ENCODE measurements at places on chromosomes 4 and X. TPM values are rescaled to one million over a fixed set of nuclear protein-coding genes. Genes with fewer than 3 reads are reported as not detected.

- no peaks in the 10 kb centered on the region for H3K4me1 ChIP-seq
- H3K36me3 ChIP-seq = no peaks in the 10 kb centered on the region
- H3K27ac ChIP-seq = no peak overlapping the region
Measured at GRCh38 chrX:12901486-12901885, 4.9 kb upstream of the TLR8 start.

DNA sequence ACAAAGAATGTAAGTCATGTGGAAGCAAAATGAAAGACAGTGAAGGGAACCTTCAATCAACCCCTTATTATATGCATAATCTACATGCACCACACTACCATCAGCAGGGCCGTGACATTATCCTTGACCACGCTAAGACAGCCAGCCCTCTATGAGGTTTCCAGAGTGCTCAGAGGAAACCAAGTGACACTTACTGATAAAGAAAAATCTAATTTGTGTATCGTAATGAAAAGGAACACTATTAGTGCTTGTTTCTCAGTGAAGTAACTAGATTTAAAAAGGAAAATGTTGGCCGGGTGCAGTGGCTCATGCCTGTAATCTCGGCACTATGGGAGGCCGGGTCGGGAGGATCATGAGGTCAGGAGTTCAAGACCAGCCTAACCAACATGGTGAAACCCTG, 56.4 kb downstream of the ABCG2 start:
- H3K27me3 ChIP-seq = no peaks in the 10 kb centered on the region
- no peaks in the 10 kb centered on the region for H3K36me3 ChIP-seq
- no peak for DNase-seq
- H3K4me1 ChIP-seq = no peaks in the 10 kb centered on the region

- H3K27ac ChIP-seq = no peak overlapping the region
- H3K4me3 ChIP-seq = no peak overlapping the region
- H3K4me1 ChIP-seq = no peaks in the 10 kb centered on the region
- DNase-seq = no peak
Measured at GRCh38 chr4:125111323-125111722, 203.4 kb upstream of the FAT4 start.

DNA sequence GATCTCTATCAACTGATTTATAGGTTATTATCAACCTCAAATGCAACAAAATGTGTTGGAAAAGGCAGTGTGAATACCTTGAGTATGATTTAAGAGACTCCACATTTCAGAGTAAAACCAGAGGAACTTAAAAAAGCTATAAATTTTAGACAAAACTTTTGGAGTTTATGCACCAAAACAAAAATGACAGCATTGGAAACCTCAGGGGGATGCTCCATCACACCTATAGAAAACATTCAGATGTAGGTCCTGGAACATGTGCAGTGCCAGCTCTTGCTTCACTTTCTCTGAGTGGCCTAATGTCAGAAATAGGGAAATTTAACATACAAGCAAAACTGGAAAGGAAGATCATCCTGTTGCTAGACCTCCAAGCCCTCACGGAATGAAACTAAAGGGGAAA, 5.8 kb upstream of the VEGFC start:
- H3K36me3 ChIP-seq = no peaks in the 10 kb centered on the region
- DNase-seq = no peak
- no peaks in the 10 kb centered on the region for H3K27me3 ChIP-seq
- H3K4me3 ChIP-seq = no peak overlapping the region
- H3K4me1 ChIP-seq = no peaks in the 10 kb centered on the region
- no peak overlapping the region for H3K27ac ChIP-seq

GRCh38 chr4:34181311-34181841, 2062.9 kb downstream of the ARAP2 start:
- DNase-seq = no peak
- no peak overlapping the region for H3K4me3 ChIP-seq

- DNase-seq = no peak
- H3K27me3 ChIP-seq = no peaks in the 10 kb centered on the region
- no peak overlapping the region for H3K4me3 ChIP-seq
- no peak overlapping the region for H3K27ac ChIP-seq
Measured at GRCh38 chr4:110787109-110787508, 164.2 kb upstream of the PITX2 start.

DNA sequence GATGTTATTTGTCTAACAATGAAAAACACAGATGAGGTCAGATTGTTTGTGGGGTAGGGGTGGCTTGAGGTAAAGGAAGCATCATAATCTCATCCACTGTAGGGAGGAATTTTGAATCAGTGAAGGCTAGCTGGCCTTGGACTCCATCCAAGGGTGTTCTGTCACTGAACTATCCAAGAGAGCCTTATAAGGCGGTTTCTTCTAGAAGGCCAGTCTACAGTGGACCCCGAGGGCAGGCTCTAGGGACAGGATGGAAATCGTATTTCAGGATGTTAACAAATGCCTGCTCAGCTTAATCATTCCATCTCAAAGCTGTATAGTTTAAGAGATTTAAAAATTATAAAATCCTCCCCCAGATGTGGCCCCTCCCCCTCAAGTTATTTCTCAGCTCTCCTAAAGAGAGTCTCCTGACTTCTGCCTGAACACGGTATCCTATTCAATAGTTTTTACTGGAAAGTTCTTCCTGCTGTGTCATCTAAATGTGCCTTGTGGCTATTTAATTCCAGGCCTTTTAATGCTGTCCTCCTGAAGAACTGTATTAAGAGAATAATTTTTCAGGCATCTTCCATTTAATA, 8.0 kb downstream of the IGFBP7 start:
- no peaks in the 10 kb centered on the region for H3K36me3 ChIP-seq
- no peak overlapping the region for H3K4me3 ChIP-seq
- no peak for DNase-seq
- no peak overlapping the region for H3K27ac ChIP-seq

GRCh38 chr4:126130215-126130614, 815.5 kb downstream of the FAT4 start:
- no peaks in the 10 kb centered on the region for H3K4me1 ChIP-seq
- H3K4me3 ChIP-seq = no peak overlapping the region
- DNase-seq = no peak
- no peaks in the 10 kb centered on the region for H3K27me3 ChIP-seq
- H3K36me3 ChIP-seq = no peaks in the 10 kb centered on the region

GRCh38 chrX:8988446-8988845, 45.5 kb downstream of the FAM9B start:
- DNase-seq = no peak
- no peak overlapping the region for H3K27ac ChIP-seq
- H3K27me3 ChIP-seq = no peaks in the 10 kb centered on the region
- H3K4me1 ChIP-seq = peaks cover 24% of the 10 kb centered on the region

DNA sequence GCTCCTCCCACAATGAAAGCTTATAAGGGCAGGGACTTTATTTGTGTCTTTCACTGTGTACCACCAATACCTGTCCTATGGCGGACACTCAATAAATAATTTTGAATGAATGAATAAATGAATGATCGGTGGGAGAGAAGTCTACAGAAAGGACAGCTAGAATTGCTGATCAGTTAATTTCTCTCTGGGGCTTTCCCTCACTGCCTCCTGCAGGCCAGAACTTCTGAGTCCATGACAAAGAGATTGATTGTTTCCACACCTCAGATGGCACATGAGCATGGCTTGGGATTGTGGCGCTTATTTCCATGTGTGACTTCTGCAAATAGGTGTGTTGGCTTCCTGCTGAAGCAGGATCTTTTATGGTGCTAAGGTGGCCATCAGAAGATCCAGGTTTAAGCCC, 6.3 kb downstream of the FAM47E start:
- no peak for DNase-seq
- no peaks in the 10 kb centered on the region for H3K4me1 ChIP-seq
- no peak overlapping the region for H3K4me3 ChIP-seq

- H3K4me3 ChIP-seq = peak overlapping the region; percentile 64
- H3K27ac ChIP-seq = peak overlapping the region; percentile 29
- H3K4me1 ChIP-seq = peaks cover 16% of the 10 kb centered on the region
- DNase-seq = peak; percentile 28
Measured at GRCh38 chrX:2500091-2500802, 529 bp downstream of the DHRSX start.

- H3K27me3 ChIP-seq = no peaks in the 10 kb centered on the region
- no peaks in the 10 kb centered on the region for H3K4me1 ChIP-seq
- H3K27ac ChIP-seq = no peak overlapping the region
- no peaks in the 10 kb centered on the region for H3K36me3 ChIP-seq
- H3K4me3 ChIP-seq = no peak overlapping the region
Measured at GRCh38 chr4:183987987-183988392, 82.9 kb downstream of the STOX2 start.

- no peak overlapping the region for H3K4me3 ChIP-seq
- no peaks in the 10 kb centered on the region for H3K4me1 ChIP-seq
- no peaks in the 10 kb centered on the region for H3K36me3 ChIP-seq
Measured at GRCh38 chr4:105133976-105134375, 12.7 kb upstream of the TET2 start.

GRCh38 chrX:132373610-132374009, 115.2 kb downstream of the MBNL3 start:
- no peaks in the 10 kb centered on the region for H3K36me3 ChIP-seq
- H3K4me1 ChIP-seq = no peaks in the 10 kb centered on the region
- H3K27me3 ChIP-seq = no peaks in the 10 kb centered on the region
- DNase-seq = no peak
- H3K4me3 ChIP-seq = no peak overlapping the region

DNA sequence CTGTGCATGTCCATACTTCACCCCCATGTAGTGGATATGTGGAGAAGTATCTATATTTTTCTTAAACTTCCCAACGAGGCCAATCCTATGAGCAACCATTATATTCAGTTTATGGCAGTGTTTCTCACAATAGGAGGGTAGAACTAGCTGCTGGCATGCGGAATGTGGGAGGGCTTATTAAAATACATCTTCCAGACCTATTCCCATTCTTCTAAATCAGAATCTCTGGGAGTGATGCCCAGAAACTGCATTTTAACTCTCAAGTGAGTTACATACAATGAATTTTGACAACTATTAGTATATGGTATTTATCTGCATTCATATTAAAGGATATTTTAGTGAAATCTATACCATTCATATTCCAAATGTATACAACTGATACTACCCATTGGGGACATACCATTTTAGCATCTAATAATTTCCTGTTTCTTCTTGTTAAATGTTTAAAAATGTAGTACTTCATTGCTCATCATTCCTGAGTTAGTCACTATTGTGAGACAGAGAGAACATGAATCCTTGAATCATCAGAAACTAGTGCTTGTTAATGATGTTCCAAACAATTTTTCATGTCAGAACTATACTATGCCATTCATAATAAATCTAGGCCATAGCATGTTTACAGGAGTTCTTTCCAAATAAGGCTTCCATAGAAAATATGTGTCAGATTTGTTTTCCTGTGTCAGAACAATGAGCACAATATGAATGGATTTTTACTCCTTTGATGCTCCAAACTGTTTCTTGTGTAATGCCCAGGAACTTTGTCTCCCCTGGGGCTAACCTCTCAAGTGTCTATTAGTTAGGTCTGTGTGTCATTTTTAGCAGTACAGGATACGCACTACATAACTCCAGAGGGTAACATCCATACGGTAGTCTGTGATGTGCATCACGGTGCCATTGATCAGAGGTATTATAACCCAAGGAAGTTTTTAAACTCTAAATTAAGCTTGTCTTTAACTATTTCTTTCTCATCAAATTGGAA, 198.8 kb upstream of the BMP3 start:
- no peak overlapping the region for H3K27ac ChIP-seq
- no peaks in the 10 kb centered on the region for H3K36me3 ChIP-seq
- no peaks in the 10 kb centered on the region for H3K27me3 ChIP-seq
- no peak overlapping the region for H3K4me3 ChIP-seq
- DNase-seq = no peak
- no peaks in the 10 kb centered on the region for H3K4me1 ChIP-seq

- no peaks in the 10 kb centered on the region for H3K27me3 ChIP-seq
- H3K4me3 ChIP-seq = peak overlapping the region; percentile 94
- H3K36me3 ChIP-seq = peaks cover 23% of the 10 kb centered on the region
- peak overlapping the region; percentile 79 for H3K27ac ChIP-seq
- DNase-seq = no peak
Measured at GRCh38 chr4:151099976-151100417, 569 bp downstream of the RPS3A start.

DNA sequence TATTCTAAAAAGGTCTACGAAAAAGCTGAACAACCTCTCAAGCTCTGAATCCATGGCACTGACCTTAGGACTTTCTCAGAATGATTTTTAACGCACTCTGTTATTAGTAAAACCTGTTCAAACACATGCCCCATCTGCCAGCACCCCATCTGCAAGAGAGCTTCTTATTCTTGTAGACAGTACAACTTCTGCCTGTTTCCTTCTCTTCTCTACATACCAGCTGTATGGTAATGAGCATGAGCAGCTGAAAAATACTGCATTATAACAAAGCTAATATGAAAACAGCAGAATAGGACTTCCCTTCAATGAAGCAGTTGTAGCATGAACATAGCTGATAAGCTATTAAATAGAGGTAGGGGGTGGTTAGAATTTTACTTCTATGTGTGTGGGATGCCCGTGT, 167.9 kb downstream of the FBXW7 start:
- no peak overlapping the region for H3K4me3 ChIP-seq
- no peaks in the 10 kb centered on the region for H3K4me1 ChIP-seq
- DNase-seq = no peak
- H3K36me3 ChIP-seq = no peaks in the 10 kb centered on the region

DNA sequence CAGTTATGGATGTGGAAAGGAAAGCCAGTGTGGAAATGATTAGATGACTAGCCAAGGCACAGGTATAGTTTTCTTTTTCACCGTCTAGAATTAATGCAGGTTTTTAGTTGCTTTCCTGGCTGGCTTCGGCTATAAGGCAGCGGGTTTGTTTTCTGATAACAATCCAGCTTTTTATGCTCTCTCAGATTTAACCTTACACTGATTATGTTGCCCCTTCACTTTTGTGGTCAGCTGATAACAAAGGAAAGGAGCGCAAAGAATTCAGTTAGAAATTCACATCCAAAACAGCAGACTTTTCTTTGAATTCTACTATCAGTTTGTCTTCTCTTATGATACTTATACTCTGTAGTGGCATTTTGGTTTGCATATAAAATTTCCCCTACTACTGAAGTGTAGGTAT, 94.2 kb upstream of the CENPE start:
- H3K4me1 ChIP-seq = no peaks in the 10 kb centered on the region
- H3K27ac ChIP-seq = no peak overlapping the region
- DNase-seq = no peak

DNA sequence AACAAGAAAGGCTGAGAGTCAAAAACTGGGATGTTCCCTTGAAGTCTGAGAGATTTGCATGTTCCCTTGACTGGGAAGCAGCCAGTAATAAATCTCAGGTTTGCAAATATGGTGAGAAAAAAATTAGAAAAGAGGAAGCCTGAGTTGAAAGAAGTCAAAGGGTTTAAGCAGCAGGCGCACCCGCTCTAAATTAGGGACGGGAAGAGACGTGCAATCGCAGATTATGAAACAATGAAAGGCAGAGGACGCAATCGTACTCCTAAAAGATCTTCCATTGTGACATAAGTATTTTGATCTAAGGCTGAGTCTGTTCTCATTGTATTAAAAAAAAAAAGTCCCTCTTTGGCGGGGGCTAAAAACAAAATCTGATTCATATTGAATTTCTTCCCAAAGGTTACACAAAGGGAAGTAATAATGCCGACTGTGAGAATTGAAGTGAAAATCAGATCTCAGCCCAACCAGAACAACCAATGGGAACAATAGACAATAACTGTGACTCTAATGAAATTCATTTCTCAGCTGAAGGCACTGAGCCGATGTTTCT, 28.2 kb downstream of the SAT1 start:
- no peaks in the 10 kb centered on the region for H3K4me1 ChIP-seq
- no peak overlapping the region for H3K4me3 ChIP-seq
- no peak overlapping the region for H3K27ac ChIP-seq

The HUWE1 gene
- total RNA-seq = 444 TPM

The MAGEE2 gene
- total RNA-seq = not detected

The NSUN7 gene
- not detected for total RNA-seq

The BLTP1 gene
- 22.4 TPM for total RNA-seq

The SSX3 gene
- total RNA-seq = not detected

The KIT gene
- 0.20 TPM for total RNA-seq

The NHS gene
- total RNA-seq = 9.6 TPM

The CCSER1 gene
- 0.20 TPM for total RNA-seq

The DDX53 gene
- not detected for total RNA-seq

The RNF150 gene
- not detected for total RNA-seq

The XAGE1A gene
- total RNA-seq = not detected

The PHEX gene
- total RNA-seq = 20.1 TPM

The CD40LG gene
- total RNA-seq = 10.1 TPM

The USP51 gene
- total RNA-seq = 0.89 TPM

All from CD8-positive, alpha-beta memory T cell (primary cell).